ENCODE measurements at places on chromosomes 12 and 14.

DNA sequence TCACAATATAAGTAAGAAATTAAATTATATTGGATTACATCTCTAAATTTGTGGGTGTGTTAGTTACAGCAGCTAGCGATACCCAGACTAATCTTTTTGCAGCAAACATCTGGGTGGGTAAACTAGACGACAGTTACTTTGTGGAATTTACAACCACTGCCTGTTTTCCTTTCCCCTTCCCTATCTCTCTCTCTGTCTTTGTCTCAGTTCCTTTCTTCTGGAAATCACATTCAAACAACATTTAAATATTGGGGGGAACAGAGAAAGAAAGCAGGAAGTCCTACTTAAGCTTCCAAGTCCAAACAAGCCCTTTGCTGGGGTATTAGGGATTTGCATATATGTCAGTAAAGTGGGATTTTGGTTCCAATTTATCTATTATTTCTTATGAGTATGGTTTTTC, 97.6 kb downstream of the WIF1 start:
- DNase-seq, result no peak

- no peak for DNase-seq
Observed at GRCh38 chr12:64273527-64274403, 51.7 kb upstream of the KICS2 start.

DNA sequence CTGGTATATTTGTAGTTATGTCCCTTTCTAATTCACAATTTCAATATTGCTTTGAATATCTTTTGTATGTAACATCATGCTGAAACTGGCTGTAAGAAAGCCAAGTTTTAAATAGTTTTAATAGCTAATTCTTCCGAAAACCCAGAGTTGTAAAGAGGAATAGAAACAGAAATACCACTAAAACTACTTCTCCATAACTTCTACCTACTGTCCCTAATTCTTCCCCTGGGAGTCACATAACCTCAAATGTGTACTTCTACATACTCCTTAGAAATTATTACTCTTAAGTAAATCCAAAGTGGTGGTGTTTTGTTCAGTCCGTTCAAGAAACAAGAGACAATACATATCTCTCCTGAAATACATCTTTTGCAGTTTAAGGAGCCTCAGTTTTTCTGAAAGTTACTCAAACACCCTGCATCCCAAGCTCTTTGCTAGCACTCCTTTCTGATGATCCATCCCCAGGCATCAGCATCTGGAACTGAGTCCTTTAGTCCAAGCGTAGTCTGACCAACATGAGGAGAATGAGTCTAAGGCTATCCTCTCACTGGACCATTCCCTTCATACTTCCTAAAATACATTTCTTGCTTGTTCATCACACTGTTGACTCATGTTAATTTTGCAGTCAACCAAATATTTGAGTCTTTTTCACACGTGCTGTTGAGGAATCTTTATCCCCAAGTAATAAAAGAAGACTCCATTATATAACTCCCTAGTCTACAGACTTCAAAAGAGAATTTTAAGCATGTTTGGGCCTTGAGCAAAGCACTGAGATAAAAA, 214.3 kb upstream of the NUDT4 start:
- DNase-seq, result no peak

DNA sequence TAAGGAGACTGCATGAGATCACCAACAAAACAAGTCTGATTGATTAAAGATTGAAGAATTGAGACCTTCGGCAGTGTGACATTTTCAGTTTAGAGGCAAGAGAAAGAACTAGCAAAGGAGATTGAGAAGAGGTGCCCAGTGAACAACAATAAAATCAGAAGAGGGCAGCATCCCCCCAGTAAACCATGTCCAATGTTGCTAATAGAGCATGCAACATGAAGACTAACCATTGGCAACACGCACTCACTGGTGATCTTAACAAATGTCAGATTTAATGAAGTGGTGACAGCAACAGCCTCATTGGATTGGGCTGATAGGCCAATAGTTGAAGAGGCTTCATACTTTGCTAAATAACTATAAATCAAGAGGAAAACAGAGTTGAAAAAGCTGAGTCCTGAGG, 20.7 kb upstream of the TAS2R14 start:
- no peak for DNase-seq

- DNase-seq, result no peak
Observed at GRCh38 chr12:2334271-2334670, 281.5 kb downstream of the CACNA1C start.

- no peak for DNase-seq
Observed at GRCh38 chr12:131101006-131101405, 147.3 kb downstream of the ADGRD1 start.

DNA sequence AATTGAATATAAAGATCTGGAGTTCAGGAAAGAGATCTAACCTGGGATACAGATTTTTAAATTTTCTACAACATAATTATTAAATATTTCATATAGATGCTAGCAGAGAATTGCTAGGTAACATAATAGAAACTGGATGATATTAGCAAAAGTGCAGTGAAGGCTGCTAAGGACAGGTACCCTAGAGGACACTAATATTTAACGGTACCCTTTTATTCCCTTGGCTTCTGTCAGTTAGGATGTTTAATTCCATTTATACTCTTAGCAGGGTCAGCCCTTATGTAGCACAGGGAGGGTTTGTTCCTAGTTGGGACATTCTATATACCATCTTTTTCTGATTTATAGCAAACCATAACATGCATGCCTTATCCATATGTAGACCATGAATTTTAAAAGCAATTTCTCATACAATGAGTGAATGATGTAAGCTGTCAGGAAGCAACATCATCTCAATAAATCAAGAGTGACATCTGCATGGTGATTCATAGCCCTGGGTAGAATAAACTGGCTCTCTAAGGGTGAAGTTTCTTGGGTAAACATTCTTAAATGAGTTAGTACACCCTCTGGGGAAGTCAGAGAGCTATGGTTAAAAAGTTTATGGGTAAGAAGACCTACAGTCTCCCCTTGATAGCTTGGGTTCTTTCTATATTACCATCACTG, 404.4 kb upstream of the MGAT4C start:
- no peak for DNase-seq

- no peak for DNase-seq
Observed at GRCh38 chr12:120231316-120232011, 30.6 kb upstream of the RPLP0 start.

DNA sequence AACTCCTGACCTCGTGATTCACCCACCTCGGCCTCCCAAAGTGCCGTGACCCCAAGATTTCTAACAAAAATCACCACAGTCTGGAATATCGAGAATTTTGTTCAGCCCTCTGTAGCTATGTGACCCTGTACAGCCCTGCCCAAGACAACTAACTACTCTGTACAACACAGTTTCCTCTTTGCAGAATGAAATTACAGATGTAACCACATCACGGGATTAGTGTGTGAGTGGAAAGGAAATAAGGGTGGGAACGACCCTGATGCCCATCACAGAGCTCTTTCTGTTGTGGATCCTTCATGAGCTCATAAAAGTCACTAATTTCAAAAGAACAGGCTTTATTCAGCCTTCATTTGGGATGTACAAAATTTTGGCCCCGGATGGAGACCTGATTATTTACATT, 50.5 kb upstream of the KRR1 start:
- DNase-seq, result no peak

DNA sequence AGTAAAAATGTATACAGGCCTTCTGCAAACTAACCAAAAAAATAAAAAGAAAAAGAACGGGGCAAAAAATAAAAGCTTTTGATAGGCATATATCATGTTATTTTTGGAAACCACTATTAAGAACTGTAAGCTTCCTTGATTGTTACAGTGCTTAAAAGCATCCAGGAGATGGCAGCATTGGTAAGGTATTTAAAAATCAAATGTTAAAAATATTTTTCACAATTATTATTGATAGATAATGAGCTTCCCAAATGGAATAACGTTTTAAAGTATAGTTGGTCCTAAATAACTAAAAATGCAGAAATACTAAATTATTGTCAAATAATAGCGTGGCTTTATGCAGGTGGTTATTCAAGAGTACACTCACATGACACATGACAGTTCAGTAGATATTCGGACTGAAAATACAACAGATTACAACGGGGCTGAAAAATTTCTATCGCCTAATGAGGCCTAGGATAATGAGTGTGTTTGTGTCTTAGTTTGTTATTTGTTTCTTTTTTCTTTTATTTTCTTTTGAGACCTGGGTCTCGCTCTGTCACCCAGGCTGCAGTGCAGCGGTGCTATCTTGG, 127.2 kb upstream of the ATF7IP start:
- no peak for DNase-seq

- DNase-seq, result no peak
Observed at GRCh38 chr12:107859367-107859766, 84.9 kb downstream of the ASCL4 start.

- DNase-seq, result no peak
Observed at GRCh38 chr12:46269429-46270241, 792 bp upstream of the SLC38A1 start.

DNA sequence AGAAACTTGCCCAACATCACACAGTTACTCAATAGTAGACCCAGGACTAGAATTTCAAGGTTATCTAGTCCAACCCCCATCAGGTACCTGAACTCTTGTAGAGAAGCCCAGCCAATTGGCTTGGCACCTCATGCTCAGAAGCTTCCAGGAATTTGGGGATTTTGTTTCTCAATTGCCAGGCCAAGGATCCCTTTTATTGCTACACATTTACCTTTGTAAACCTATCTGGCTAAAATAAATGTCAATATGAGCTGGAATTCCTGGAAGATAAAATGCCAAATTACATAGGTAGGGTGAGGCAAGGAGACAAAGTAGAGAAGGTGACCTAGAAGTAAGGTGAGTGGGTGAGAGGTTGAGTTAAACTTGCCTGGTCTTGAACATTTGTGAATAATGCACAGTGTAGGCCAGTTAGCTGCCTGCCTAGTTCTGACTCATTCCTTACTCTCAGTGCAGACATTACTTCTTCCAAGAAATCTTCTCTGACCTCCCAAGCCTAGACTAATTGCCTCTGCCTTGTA, 36.3 kb downstream of the SDR9C7 start:
- no peak for DNase-seq

DNA sequence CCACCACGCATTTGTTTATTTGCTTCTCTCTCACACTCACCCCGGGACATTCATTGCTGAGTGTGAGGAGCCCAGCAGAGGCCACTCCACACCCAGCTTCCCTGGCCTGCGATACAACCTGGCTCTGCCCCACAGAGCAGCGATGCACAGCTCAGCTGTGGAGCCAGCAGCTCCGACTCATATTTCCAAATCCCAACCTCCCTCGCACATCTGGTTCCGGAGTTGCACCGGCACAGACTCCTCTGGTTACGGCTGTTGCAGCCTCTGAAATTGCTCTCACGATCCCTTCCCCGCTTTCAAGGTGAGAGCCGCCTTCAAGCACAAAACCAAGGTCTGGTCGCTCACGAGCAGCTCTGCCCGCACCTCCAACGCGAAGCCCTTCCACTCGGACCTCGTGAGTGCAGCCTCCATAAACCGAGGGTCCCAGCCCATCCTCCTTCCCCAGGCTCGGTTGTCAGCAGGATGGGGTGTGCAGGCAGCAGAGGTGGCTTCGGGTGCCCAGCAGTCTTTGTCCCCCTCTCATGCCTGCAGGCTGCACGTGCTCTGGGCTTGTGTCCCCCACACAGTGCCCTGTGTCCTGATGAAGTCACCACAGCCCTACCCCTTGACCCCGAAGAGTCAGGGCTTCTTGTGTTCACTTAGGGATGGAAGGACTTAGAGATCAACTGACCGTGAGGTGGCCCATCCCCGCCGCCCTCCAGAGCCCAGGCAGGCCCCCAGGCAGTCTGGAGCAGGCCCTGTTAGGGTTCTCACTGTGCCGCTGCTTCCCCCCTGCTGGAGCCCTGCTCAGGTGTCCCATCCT, 184.3 kb downstream of the ADGRD1 start:
- DNase-seq, result no peak

GRCh38 chr12:4118017-4118510, 155.5 kb upstream of the CCND2 start:
- DNase-seq, result no peak

- no peak for DNase-seq
Observed at GRCh38 chr12:48118284-48118871, 786 bp upstream of the PFKM start.

- no peak for DNase-seq
Observed at GRCh38 chr12:109927622-109928021, 27.5 kb downstream of the TCHP start.

DNA sequence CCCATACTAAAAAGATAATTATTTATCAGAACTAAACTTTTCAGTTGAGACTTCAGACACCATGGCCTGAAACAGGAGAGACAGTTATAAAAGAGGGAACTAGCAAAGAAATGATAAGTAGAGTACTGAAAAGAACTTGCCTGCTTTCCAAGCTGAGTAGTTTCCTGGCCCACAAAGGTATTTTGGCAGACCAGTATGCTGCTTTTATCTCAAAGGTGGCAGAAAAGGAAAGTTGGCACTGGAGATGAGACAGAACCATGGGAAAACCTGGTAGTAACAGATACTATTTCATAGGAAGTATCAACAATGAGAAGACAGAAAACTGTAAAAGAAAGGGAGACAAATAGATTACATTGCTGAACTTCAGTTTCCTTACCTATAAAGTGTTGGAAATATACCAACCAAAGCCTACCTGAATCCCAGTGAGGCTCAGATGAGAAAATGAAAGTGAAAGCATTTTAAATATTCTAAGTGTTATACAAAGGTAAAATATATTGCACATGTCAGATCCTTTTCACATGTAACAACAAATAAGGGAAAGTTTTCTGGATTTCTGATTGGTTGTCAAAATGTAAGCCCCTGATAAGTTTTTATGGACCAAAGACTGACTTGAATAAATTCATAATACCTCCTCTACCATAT, 155.3 kb upstream of the FSCB start:
- no peak for DNase-seq

DNA sequence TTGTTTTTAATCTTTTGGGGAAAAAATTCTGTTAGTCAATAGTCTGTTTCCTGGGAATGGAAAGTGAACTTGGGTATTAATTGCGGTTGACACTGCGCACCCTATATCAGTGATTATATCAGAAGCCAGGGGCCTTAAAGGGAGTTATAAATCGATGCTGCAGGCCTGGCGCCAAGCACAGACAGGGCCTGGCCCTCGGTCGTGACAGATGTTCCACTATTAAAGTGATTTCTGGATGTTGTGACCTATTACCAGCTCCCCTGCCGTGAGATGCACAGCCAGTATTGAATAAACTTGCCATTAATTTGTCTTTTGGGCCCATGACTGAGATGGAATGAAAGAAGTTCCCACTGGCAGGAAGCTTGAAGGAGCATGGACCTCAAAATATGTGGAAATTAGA, 45.1 kb upstream of the KITLG start:
- no peak for DNase-seq

- DNase-seq, result no peak
Observed at GRCh38 chr14:50451854-50452253, 55.2 kb upstream of the CDKL1 start.

DNA sequence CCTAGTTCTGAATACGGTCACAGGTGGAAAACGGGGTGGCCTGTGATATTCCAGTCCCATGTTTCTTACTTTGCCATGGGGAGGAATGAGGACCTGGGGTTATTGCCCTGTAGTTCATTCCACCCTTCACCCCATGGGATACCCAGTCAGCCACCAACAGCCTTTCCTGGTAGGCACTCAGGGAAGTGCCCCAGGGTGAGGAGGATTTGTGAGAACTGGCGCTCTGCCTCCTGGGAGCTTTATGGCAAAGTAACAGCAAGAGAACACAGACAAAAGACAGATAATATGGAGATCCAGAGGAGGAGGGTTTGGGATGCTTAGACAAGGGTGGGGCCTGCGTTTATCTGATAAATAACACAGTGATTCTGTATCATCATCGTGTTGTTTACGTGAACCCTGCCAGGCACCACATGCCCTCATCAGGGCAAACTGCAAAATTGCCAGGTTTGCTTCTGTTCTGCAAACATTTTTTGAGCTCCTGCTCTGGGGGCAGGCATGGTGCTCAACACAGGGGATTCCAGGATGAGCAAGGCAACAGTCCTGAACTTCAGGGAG, 223.5 kb downstream of the SLC41A2 start:
- DNase-seq, result no peak

Data from progenitor cell of endocrine pancreas (in vitro differentiated cells).